ENCODE measurements at places on chromosomes 5 and 9.

- no peak for DNase-seq
Measured at GRCh38 chr5:113050721-113051382, 74.3 kb downstream of the DCP2 start.

DNA sequence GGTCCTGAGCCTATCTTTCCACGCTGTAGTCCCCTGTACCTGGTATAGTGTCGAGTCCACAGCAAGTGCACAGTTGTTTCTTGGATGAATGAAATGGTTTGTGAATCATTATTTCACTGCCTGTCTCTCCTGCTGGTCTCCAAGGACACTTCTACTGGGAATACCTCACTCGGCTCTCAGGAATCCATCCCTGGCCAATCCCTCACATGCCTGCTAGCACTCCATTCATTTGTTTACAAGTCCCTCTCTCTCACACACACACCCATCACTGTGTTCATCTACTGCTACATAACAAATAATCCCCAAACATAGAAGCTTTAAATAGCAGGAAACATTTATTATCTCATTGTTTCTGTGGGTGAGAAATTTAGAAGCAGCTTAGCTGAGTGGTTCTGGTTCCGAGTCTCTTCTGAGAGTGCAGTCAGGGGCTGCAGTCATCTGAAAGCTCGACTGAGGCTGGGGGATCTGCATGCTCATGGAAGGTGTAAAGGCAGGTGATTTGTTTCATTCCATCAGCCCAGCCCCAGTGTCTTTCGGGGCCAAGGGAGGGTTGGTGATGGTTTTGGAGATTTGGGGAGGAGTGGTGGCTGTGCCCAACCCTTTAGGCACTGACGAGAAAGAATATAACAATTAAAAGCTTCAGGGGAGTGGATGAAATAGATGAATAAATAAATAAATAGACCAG lies 132.7 kb upstream of the IER5L start:
- no peak for DNase-seq

GRCh38 chr9:33350310-33350709 lies 52.1 kb downstream of the AQP7 start:
- DNase-seq: peak; percentile 28

DNA sequence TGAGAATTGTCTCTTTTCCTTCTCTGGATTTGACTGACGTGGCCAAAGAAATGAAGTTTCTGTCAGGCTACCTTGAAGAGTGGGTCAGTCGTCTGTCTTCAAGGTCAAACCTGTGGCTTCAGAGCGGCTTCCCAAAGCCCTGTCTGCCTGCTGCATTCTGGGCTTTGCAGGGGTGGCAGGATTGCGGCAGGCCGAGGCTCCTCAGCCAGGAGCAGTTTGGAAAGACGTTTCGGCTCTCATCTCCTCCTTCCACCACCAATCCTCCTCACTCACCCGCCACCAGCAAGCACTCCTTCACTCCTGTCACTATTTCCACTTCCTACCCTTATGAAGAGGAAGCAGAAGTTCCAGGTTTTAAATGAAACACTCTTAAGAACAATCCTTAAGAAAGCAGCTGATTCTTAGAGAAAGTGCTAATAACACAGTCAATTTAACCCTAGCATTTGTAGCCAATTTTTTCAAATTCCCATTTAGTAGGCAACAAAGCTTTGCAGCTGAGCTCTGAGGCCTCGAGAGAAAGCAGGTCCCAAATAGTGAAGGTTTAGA lies 351.7 kb downstream of the ZNF608 start:
- no peak for DNase-seq

- no peak for DNase-seq
Measured at GRCh38 chr5:157267025-157267424, 1.1 kb downstream of the CYFIP2 start.

GRCh38 chr5:2639425-2639824 lies 112.1 kb downstream of the IRX2 start:
- DNase-seq: no peak

DNA sequence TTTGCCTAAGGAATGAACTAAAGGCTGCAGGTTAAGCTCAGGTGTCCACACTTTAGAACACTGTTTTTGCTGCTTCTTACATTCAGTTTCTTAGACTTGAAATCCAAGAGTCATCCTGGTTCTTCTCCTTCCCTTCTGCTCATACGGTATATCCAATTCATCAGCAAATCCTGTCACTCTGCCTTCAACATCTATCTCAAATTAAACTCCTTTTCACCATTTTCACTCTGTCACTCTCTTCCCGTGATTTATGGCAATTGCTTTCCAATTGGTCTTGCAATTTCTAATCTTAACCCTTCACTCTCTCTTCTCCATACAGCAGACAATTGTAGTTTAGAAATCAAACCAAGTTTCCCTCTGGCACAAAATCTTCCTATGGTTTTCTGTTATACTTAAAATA lies 182.9 kb downstream of the MRPS30 start:
- DNase-seq: no peak

- DNase-seq: no peak
Measured at GRCh38 chr9:4638968-4639367, 23.1 kb upstream of the PLPP6 start.

DNA sequence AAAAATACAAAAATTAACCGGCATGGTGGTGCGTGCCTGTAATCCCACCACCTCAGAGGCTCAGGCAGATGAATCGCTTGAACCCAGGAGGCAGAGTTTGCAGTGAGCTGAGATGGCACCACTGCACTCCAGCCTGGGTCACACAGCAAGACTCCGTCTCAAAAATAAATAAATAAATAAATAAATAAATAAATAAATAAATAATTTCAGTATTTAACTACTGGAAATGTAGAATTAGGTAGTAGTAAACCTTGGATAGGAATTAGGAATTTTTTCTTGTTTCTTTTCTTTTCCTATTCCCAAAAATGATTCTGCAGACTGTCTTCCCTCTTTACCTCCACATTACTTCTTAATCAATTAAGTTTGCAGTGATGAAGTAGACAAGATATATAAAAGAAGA lies 103.2 kb downstream of the PLK2 start:
- no peak for DNase-seq

- no peak for DNase-seq
Measured at GRCh38 chr5:59254055-59254687, 639.4 kb downstream of the PDE4D start.

DNA sequence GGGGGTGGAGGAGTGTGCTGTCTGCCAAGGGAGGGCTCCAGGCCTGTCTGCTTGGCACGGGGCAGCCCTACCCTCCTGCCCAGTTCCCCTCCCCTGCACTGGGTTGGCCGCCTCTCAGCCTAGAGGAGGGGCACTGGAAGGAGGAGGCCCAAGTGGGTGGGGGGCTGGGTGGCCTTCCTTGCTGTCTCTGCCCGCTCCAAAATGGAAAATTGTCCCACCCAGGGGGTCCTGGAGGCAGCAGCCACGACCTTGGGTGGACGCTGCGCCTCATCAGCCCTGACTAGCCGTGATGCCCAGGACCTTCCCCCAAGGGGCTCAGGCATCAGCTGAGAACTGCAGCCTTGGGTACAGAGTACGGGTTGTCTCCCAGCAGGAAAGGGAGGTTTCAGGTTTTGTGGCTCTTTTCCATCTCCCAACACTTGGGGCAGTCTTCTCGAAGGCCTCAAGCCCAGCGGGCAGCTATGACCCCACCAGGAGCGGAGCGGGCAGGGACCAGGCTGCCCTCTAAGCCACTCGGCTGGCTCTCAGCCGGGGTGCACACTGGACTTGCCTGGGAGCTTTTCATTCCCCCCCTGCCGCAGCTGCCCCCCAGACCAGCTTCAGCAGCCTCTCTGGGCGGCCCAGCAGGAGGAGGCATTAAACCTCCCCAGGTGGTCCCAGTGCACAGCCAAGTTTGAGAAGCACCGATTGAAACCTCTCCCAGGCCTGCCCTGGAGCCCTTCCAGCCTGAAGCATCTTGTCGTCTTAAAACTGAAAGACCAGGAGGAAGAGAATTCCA lies 20.6 kb downstream of the NTNG2 start:
- DNase-seq: no peak

- DNase-seq: no peak
Measured at GRCh38 chr9:87370049-87370685, 127.5 kb upstream of the DAPK1 start.

GRCh38 chr9:114784721-114785279 lies 21.0 kb downstream of the TNFSF15 start:
- no peak for DNase-seq

DNA sequence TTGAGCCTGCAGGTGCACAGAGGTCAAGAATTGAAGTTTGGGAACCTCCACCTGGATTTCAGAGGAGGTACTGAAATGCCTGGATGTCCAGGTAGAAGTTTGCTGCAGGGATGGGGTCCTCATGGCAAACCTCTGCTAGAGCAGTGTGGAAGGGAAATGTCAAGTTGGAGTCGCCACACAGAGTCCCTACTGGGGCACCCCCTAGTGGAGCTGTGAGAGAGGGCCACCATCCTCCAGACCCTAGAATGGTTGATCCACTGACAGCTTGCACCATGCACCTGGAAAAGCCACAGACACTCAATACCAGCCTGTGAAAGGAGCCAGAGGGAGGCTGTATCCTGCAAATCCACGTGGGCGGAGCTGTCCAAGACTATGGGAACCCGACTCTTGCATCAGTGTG lies 78.0 kb downstream of the GABRA1 start:
- no peak for DNase-seq

DNA sequence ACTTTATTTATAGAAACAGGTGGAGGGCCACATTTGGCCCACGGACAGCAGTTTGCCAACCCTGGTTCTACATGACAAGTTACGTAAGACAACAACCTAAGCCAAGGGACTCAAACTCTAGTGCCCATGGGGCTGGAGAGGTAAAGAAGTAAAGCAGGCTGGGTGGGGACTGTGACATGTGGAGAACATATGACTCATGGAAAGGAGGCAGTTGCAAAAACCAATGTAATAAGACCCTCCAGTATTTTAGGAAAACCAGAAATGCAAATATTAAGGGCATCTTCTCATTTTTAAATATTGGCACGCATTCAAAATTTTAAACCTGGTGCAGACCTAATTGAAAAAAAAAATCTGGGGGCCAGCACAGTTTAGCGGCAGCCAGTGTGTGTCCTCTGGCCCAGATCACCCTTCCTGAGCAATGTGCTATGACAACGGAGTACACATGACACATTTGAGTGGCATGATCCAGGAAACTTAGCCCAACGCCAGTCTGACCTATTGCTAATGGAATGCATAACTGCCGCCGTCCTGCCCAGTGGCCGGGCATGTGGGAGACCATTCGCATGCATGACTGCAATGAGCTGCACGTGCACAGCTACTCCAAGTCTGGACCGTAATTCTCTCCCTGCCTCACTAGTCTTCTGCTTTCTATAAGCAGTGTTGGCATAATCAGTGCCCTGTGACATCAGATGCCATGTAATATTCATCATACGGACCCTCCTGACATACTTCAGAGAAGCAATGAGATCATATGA lies 97.2 kb downstream of the SH3TC2 start:
- peak; percentile 53 for DNase-seq

GRCh38 chr9:89807101-89807395 lies 202.2 kb downstream of the GADD45G start:
- DNase-seq: no peak

DNA sequence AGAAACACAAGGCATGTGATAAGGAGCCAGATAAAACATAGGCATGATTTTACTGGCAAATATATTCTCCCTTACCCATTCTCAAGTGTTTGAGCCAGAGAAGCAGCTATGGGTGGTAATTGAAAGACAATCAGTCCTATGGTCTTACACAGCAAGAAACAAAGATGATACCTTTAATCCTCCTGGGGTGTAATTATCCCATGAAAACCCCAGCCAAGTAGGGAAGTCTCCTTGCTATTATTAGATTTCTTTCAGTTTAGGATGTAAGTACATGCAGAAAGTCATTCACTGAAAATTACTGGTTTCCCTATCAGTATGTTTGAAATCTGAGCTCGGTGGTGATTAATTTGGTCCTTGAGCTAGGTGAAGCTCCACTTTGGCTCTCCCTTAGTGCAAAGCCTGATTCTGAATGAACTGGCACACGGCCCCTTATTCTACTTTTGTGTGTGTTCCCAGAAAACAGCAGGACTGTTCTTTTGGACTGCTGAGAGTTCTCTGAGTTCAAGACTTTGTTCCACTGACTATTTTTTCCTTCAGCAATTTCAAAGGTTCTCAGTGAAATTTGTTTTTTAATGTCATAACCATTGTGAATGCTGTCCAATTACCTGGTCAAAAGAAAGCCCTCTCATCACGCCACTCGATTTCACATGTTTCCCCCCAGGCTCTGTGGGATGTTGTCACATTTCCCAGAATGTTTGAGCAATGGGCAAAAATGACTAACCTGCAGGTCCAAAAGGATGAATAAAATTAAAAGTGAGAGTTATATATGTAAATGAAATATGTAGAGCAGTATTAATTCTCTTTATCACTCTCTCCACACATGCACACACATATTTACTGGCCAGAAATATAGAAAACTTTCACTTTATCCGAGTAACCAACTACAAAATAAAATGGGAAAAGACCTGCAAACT lies 343.0 kb downstream of the RAB3C start:
- no peak for DNase-seq

Data from hepatocyte (in vitro differentiated cells).